Pancreas (tissue), 10 donors: ENCODE measurements at places on chromosomes 13 and 19.

DNA sequence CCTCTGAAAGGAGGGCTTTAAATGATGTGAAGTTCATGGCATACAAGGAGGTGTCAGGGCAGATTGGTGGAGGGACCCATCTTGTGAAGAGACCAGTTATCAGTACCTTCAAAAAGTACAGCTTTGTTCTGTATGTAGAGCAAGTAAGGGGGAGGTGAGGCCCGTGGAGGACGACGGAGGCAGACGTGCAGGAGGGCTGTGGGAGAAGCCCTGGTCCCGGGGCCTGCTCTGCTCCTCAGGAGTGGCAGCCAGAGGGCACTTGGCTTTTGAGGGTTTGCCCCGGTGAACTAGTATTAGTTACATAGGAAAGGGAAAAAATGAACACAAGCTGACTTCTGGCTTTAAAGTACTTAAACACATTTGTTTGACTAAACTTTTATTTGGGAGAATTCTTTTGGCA, 42.1 kb downstream of the COG3 start:
- H3K27ac ChIP-seq: no peak overlapping the region
- H3K27me3 ChIP-seq: no peaks in the 10 kb centered on the region
- H3K4me1 ChIP-seq: no peaks in the 10 kb centered on the region
- peaks cover 4% of the 10 kb centered on the region for H3K36me3 ChIP-seq
- H3K4me3 ChIP-seq: no peak overlapping the region

DNA sequence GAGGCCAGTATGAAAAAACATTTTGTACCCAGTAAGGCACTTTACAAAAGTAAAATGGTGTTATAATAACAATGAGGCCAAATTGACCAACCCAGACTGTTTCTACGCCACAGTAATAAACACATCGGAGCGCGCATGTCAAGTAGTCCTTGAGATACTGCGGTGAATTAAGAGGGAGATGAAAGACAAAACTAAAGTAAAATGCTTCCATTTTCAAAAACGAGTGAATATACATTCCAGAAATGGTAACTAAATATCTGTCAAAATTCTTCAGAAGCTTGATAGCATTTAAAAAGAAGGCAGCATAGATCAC, 19.0 kb downstream of the N4BP2L1 start:
- H3K27me3 ChIP-seq: no peaks in the 10 kb centered on the region
- DNase-seq: no peak
- H3K4me3 ChIP-seq: no peak overlapping the region
- no peak overlapping the region for H3K27ac ChIP-seq
- no peaks in the 10 kb centered on the region for H3K36me3 ChIP-seq

- no peaks in the 10 kb centered on the region for H3K4me1 ChIP-seq
- no peaks in the 10 kb centered on the region for H3K27me3 ChIP-seq
- H3K4me3 ChIP-seq: no peak overlapping the region
- DNase-seq: no peak
- H3K36me3 ChIP-seq: no peaks in the 10 kb centered on the region
- H3K27ac ChIP-seq: no peak overlapping the region
Observed at GRCh38 chr13:30325668-30326067, 18.3 kb upstream of the KATNAL1 start.

- no peak for DNase-seq
- no peaks in the 10 kb centered on the region for H3K4me1 ChIP-seq
- no peaks in the 10 kb centered on the region for H3K27me3 ChIP-seq
- H3K27ac ChIP-seq: no peak overlapping the region
- no peak overlapping the region for H3K4me3 ChIP-seq
- H3K36me3 ChIP-seq: no peaks in the 10 kb centered on the region
Observed at GRCh38 chr13:86870444-86870843, 800.7 kb upstream of the SLITRK5 start.

GRCh38 chr19:55145232-55145631, 3.8 kb downstream of the TNNT1 start:
- H3K4me1 ChIP-seq: no peaks in the 10 kb centered on the region
- no peak overlapping the region for H3K27ac ChIP-seq

DNA sequence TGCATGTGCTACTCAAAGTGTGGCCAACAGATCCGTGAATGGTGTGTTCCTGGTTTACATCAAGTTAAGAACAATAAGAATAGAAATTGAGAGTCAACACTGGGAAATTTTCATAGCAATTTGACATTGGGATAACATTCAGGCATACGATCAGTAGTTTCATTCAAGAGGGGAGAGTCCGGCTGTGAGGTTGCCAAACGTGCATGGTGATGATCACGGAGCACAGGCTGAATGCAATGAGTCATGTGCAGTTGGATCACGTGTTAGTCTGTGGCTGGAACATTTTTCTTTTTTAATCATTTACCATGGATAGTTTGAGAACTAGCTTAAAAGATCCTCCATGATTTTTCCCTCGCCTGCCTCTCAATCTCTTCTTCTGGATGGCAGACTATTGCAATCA, 2.5 kb upstream of the DCT start:
- no peak overlapping the region for H3K27ac ChIP-seq
- no peaks in the 10 kb centered on the region for H3K36me3 ChIP-seq
- H3K4me1 ChIP-seq: no peaks in the 10 kb centered on the region
- H3K27me3 ChIP-seq: no peaks in the 10 kb centered on the region
